ENCODE measurements at places on chromosomes 4 and X.

DNA sequence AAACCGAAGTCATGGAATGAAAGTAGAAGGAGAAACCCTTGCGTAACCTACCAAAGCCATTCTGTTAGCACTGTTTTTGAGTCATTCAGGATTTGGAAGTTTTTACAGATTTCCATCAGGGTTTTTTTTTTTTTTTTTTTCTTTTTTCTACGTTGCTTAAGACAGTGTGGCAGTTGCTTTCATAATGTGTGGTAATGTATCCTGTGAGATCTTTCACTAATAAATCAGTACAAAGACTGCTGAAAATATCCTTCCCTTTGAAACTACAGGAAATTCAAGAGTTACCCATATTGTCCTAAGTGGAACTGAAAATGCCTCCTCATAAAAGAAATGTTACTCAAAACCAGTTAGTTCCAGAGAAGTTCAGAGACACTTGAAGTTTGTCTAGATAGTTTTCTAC is 137.8 kb downstream of the RAPGEF2 start:
- DNase-seq: no peak

DNA sequence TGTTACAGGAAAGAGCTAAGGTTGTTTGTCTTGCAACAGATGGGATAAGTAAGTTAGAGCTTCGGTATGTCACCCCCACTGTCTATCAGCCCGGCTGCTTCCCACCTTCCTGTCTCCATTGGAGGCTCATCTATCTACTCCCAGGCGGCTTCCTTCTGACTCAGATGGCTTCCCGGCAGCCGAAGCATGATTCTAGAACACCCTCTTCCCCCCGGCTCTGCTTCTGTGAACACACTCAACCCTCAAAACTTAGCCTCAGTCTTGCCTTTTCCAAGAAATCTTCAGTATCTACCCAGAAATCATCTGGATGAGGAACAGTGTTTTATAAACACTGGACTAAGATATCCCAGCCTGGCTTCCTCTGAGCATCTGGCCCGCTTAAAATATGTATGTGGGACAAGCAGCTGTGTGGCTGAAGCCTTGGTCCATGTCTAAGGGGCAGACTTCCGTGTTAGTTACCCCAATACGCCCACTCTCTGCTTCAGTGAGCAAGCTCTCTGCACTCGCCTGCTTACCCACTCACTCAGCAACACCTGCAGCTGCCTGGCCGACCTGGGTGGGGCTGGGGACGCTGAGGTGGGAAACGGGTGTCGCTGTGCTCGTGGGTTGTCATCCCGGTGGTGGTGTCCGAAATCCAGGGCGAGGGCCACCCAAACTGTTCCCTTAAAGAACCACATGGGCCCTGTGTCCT is 12.0 kb upstream of the SLC2A9 start:
- no peak for DNase-seq

DNA sequence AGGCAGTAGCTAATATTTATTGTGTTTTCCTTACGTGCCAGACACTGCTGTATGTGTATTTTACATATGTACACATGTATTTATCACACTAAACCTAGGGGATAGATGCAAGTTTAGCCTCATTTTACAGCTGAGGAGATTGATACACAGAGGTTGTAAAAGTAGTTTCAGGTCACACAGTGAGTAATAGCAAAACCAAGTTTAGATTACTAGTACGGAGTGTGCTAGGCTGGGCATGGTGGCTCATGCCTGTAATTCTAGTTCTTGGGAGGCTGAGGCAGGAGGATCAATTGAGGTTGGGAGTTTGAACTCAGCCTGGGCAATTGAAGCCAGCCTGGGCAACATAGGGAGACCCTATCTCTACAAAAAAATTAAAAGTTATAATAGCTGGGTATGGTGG is 701.1 kb upstream of the ATOH1 start:
- DNase-seq: no peak

DNA sequence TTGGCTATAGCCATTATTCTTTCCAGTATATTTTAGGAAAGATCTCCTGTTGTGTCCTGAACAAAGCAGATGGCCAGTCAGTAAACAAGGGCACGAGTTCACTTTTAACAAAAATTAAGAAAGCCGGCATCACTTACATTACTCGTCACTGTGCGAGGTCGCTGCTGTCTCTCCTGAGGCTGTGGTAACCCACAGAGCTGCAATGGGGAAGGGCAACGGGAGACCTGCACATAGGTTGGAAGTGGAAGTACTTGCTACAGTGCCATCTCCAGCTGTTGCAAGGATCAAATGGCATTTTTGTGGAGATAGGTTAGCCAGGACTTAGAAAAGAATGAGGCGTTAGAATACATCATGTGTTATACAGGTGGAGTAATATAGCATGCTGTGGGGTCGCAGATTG is 132.2 kb downstream of the KLHL8 start:
- no peak for DNase-seq

DNA sequence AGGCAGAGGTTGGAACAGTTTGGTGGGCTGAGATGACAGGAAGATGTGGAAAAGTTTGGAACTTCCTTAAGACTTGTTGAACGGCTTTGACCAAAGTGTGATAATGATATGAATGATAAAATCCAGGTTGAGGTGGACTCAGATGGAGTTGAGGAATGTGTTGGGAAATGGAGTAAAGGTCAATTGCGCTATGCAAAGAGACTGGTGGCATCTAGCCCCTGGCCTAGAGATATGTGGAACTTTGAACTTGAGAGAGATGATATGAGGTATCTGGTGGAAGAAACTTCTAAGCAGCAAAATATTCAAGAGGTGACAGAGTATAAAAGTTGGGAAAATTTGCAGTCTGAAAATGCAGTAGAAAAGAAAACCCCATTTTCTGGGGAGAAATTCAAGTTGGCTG is 21.4 kb upstream of the UGT2B17 start:
- DNase-seq: no peak

DNA sequence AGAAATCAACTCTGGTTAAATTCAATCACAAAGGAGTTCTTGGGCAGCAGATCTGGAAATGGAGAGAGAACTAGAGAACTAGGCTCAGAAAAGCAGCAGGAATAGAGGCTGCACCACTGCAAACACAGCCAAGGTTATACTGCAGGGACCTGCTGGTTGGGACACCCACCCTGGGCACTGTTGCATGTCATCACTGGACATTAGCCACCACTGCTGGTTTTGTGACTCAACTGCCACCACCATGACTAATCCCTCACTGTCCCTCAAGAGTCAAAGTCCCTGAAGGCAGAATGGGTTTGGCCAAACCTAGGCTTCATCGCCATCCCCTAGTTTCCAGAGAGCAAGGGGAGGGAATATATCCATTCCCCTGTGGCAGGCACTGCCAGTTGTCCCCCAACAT is 38.1 kb upstream of the IRAK1 start:
- DNase-seq: no peak

DNA sequence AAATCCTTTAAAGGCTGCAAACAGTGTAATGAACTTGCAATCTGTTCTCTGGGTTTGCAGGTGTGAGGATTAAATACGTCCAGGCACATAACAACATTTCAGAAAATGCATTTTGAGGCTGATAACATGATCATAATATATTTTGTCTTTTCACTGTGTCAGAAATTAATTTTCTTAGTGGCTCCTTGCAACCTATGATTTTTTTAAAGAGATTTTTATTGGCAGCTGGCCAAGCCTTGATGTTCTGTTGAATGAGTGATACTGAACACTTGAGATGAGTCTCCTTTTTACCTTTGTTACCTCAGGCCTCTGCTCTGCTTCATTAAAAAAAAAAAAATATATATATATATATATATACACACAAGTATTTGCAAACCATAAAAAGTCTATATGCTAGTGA is 68.2 kb upstream of the TENM3 start:
- no peak for DNase-seq

DNA sequence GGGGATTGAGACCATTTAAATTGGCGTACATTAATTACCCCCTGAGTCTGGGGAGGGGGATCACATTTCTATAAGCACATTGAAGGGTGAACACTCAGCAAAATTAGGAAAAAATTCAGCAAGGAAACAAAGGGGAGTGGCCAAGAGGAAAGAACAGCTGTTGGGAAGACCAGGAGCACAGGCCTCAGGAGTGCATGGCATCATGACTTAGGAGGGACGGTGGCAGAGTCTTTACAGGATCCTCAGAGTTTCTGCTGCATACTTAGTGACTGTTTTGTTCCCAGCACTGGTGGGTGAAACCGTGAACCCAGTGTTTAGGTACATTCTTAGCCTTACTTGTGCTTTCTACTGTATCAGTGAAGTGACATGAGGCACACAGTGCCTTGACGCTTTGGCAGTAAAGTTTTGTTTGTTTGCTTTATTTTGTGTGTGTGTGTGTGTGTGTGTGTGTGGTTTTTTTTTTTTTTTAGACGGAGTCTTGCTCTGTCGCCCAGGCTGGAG is 121.3 kb downstream of the CBR4 start:
- no peak for DNase-seq

- no peak for DNase-seq
These were observed 278.6 kb upstream of the GNPDA2 start for GRCh38 chr4:45004847-45005565.

DNA sequence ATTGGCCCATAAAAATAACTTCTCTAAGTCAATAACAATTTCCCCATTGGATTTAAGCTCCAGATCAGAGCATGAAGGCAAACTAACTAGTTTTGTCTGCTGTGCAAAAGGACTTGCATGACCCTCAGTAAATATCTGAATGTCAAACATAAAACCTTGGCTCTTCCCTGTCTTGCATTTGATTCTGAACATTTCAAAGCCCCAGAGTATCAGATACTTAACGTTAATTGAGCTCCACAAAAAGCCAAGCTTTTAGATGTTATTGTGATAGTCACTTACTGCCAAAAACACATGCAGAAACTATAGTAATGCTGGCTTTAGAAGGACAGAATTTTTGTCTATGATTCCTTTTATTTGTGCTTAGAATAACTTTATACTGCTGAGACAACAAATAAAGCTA is 664.2 kb downstream of the ADGRL3 start:
- no peak for DNase-seq

DNA sequence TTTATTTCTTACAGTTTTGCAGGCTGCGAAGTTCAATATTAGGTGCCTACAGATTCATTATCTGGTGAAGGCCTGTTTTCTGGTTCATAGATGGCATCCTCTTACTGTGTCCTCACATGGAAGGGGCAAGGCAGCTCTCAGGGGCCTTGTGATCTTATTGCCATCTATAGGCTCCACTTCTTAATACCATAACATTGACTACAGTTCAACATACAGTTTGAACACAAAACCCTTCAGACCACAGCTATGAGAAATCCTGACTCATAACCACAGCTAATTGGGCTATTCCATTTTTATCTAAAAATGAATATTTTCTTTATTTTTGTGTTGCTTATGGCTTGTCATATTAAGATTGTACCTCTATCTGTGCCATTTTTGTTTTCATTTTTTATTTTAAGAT is 72.3 kb downstream of the STAG2 start:
- DNase-seq: no peak

DNA sequence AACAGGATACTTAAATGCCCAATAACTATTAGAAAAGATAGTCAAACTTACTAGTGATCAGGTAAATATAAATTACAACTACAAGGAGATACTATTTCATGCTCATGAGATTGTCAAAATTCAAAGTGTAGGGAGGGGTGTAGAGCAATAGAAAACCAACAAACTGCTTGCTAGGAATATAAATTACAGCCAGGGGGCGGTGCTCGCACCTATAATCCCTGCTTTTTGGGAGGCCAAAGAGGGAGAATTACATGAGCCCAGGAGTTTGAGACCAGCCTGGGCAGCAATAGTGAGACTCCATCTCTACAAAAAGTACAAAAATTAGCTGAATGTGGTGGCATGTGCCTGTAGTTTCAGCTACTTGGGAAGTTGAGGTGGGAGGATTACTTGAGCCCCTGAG is 556.5 kb upstream of the NR3C2 start:
- no peak for DNase-seq

DNA sequence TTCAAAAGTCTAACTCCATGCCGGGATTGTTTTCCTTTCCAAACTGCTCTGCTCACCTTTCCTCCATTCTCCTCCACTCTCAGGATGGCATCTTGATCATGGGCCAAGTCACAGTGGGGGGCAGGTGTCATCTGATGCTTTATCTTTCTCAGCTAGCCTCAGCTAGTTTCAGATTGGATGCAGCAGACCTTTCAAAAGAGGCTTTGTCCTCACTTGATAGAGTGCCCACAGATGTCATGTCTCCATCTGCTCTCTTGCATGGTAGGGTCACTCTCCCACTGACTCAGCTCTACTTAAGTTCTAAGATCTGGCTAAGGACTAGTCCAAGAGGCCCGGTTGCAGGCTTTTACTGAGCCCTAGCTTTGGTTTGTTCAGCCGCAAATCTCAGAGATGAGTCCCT is 341.8 kb upstream of the GALNT7 start:
- DNase-seq: no peak

DNA sequence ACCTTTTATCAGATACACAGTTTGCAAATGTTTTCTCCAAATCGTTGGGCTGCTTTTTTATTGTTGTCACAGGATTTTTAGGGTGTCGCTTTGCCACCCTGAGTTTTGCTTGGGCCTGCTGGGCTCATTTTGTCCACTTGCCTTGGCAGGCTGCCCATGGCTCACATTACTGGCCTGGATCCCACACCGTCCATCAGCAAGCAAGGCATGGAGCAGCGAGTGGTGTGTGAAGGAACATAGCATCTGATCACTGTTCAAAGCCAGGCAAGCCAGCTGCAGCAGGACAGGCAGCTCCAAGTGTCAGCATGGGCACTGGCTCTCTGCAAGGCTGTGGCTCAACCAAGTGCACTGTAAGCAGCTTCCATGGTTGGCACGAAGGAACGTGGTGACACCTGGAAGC is 261.4 kb upstream of the TECRL start:
- DNase-seq: no peak

GRCh38 chr4:26105815-26106699 is 192.0 kb downstream of the SMIM20 start:
- no peak for DNase-seq

DNA sequence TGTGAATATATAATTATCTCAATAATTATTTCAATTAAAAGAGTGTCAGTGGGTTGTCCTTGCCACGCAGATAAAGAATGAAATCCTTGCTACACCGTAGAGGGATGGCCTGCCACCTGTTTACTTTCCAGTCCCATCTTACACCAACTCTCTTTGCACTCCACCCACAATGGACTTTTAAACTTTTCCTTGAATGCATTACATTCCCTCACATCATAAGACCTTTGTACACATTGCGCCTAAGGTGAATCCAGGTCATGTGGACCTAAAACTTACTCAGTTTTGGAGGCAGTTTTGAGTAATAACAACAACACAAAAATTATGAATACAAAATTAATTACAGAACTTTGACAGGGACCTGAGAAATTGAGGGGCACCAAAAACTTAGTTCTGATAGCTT is 78.7 kb upstream of the PDE5A start:
- no peak for DNase-seq
